ENCODE measurements at places on chromosomes 13 and 19.

GRCh38 chr19:1336079-1336684 is 47.5 kb upstream of the NDUFS7 start:
- no peak for DNase-seq

DNA sequence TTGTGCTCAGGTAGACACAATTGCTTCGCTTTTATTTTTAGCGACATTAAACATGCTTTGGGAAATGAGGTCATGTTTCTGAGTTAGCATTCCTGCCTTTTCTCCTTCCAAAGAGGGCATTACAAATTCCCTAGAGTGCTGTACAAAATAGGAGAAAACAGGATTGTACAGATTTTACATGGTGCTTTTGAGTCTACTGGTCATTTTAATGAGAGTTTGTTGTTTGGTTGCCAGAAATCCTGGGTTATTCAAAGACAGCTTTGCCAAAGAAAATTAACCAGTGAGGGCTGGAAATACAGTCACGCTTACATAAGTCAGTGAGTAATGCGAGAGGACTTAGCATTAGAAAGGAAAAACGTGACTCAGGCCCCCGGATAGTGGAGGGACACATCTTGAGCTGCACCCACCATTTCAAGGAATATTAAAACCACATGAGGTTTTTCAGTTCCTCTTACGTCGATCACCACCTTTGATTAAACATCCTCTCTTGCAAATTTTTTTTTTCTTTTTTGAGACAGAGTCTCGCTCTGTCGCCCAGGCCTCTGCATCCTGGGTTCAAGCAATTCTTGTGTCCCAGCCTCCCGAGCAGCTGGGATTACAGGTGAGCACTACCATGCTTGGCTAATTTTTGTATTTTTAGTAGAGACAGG is 55.4 kb downstream of the SACS start:
- no peak for DNase-seq

DNA sequence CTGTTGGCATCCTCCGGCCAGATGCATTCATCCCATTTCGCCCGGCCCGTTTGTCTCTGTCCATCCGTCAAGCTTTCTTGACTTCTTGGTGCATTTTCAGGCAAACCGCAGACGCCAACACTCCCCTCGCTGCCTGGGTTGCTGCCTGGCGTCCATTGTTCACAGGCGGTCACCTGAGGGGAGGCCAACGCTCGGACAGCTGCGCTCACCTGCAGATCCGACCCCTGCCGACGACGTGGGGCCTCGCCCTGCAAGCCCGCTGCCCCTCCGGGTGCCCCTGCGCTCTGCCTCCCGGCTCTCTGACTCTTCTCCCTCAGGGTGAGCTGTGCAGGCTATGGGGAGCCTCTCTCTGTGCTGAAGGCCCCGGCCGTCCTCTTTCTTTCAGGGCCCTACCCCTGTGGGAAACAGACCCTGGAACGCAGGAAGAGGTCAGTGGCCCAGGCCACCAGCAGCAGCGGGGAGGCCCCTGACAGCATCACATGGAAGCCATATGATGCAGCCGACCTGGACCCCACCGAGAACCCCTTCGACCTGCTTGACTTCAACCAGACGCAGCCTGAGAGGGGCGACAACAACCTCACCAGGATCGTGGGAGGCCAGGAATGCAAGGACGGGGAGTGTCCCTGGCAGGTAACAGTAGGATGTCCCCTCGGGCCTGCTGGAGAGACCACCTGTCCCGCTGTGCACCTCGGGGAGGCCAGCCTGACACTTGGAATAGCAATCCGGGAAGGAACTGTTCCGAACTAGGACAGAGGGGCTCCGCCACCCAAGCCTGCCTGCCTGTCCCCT is 14.8 kb upstream of the PROZ start:
- DNase-seq: no peak

DNA sequence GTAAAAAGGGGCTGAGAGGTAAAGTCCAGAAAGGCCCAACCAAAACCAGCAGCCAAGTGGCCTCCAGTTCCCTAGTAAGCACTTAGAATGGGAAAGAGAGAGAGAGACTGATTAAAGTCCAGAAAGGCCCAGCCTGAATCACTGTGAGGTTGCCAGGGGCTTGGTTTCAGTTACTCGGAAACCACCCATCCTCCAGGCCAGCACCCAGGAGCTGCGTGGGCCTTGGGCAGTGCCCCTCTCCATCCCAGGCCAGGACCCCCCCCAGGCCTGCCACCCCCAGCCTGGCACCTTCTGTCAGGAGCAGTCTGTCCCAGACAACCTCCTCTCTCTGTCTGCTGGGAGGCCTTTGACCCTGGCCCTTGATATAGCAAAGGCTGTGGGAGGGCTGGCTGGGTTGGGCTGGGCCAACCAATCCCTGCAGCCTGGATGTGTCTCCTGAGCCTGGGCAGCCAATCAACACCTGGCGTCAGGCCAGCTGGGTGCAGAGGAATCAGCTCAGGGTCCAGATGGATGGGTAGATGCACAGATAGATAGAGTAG is at the start of gene CYP4F2:
TSS of gene CYP4F2 (minus strand) at position 337 of the 539 bp plus-strand sequence. CDS start 463 bp downstream, outside the sequence.
- DNase-seq: no peak

GRCh38 chr19:49749771-49750170 is 13.3 kb downstream of the TSKS start:
- no peak for DNase-seq

GRCh38 chr13:32229443-32229842 is 85.7 kb downstream of the ZAR1L start:
- DNase-seq: no peak

DNA sequence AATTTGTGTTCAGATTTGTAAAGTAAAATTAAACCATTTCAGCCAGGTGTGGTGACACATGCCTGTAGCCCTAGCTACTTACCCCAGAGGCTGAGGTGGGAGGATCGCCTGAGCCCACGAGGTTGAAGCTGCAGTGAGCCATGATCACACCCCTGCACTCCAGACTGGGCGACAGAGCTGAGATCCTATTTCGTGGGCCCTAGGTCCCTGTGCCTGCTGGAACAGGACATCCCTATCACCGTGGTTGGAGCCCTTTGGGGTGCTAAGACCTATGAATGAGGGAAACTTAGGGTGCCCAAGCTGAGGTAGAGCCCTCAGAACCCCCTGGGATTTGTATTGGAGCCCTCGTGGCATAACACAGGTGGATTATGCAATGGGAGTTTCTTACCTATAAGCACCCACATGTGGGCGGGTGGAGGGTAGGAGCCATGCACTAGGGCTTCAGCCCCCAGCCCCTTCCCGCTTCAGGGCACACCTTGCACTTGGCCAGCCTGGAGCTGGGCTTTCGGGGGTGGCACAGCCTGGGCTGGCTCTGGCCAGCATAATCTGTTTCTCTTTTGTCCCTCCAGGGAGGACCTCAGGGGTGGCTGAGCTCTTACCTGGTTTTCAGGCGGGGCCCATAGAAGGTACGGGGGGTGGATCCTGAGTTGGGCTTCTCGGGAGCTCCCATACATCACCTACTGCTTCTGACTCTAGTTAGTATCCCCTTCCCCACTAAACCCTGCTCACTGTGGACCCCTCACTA is 7.2 kb upstream of the USF2 start:
- no peak for DNase-seq

GRCh38 chr19:1307755-1308303 is 22.2 kb downstream of the EFNA2 start:
- no peak for DNase-seq

- no peak for DNase-seq
Observed at GRCh38 chr13:20312292-20312691, 80.2 kb upstream of the GJB6 start.

GRCh38 chr19:51047031-51047335 is 12.2 kb upstream of the KLK12 start:
- no peak for DNase-seq

DNA sequence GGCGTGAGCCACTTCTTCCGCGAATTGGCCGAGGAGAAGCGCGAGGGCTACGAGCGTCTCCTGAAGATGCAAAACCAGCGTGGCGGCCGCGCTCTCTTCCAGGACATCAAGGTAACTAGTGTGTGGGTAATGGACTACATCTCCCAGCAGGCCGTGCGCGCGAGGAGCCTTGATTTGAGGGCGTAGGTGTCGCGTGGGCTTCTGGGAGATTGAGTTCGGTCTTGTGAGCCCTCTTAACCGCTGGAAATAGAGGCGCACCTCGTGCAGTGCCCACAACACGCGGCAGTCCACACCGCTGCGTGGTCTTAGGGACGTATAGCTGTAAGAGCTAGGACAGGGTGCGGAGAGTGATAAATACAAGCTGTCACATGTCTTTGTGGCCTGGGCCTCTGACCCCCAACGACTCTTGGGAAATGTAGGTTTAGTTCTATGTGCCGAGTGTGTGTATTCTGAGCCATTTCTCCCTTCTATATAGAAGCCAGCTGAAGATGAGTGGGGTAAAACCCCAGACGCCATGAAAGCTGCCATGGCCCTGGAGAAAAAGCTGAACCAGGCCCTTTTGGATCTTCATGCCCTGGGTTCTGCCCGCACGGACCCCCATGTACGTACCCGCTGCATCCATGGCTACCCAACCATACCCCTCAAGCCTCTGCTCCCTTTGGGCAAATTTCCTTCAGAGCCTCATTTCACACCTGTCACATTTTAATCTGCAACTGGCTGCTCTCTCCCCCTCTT is 864 bp downstream of the FTL start:
- DNase-seq: peak; percentile 63

GRCh38 chr19:1389033-1389940 is 5.6 kb downstream of the NDUFS7 start:
- no peak for DNase-seq

- DNase-seq: no peak
Observed at GRCh38 chr13:48782429-48782840, 128.7 kb downstream of the CYSLTR2 start.

- DNase-seq: no peak
Observed at GRCh38 chr13:99150575-99151361, 49.9 kb upstream of the UBAC2 start.

DNA sequence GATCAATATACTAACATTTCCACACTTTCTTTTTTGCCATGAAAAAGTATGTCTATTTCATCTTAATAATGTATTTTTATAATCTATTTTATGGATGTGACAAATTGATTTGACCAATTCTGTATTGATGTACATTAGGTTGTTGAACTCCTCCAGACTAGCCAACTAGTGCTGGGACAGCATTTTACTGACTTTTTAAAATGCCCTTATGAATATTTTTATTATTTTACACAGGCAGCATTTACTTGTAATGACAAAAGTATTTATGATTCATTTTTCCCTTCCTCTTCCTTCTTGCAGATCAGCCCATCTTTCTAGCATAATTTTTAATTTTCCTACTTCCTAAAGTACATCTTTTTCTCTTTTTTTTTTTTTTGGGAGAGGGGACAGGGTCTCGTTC is 918 bp upstream of the FUZ start:
- no peak for DNase-seq

DNA sequence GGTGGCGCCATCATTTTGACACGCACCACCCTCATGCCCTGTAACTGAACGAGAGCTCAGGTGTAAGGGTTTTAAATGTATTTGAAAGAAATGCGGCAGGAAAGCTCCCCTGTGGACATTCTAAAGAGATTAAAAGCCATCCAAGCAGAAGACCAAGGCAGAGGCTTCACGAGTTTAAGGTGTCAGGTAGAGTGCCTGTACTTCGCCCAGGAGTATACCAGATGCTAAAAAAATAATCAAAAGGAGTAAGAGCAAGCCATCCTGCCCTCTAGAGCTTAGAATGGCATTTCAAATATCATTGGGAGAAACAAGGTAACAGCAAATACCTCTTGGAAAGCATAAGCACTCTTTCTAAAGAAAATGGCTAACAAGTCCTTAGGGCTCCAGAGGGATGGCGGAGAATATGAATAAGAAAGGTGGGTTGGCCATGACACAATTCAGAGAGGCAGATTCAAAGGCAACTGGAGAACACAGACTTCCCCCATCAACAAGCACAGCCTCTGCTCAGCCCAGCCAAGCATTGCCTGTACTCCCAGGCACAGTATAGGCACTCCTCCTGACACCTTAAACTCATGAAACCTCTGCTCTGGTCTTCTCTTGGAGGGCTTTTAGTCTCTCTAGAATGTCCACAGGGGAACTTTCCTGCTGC is 447.6 kb downstream of the SUCLA2 start:
- no peak for DNase-seq

DNA sequence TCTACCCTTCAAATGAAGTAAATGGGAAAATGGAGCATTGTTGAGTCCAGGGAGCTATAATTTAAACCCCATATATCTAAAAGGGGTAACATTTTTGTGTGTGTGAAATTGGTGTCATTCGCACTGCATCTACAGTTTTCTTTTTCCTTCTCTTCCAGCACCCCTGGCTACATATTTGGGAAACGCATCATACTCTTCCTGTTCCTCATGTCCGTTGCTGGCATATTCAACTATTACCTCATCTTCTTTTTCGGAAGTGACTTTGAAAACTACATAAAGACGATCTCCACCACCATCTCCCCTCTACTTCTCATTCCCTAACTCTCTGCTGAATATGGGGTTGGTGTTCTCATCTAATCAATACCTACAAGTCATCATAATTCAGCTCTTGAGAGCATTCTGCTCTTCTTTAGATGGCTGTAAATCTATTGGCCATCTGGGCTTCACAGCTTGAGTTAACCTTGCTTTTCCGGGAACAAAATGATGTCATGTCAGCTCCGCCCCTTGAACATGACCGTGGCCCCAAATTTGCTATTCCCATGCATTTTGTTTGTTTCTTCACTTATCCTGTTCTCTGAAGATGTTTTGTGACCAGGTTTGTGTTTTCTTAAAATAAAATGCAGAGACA is 28.6 kb downstream of the ALOX5AP start:
- DNase-seq: no peak

DNA sequence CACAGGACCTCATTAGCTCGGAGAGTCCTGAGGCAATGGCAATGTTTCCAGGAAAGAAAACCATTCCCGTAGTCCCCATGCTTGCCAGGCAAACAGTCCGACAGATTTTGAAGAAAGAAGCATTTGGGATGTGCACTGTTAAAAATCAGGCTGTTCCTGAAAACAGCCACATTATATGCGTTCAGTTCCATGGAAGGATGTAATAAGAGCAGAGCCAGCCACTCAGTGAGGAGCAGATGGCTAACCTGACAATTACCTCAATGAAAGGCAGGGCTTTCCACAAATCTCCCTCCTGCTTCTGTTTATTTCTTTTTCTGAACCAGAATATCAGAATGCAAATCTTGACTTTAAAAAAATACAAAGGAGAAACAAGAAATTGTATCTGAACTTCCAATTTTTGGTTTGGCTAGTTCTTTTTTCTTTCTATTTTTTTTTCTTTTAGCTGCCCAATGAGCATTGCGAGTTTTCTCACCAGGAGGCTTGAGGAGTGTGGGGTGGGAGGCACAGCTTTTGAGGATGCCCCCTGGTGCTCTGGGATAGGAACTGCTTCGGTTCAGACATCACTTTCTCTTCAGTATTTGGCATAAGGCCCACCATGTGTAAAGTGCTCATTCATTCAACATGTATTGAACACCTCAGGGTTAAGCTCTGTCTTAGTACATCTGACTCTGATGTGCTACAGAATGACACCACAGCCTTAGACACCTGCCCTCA is 124.2 kb downstream of the TBC1D4 start:
- DNase-seq: no peak

GRCh38 chr19:5355693-5356092 is 15.1 kb upstream of the PTPRS start:
- no peak for DNase-seq
